ENCODE measurements at places on chromosomes 3 and 15. TPM values are rescaled to one million over a fixed set of nuclear protein-coding genes. Genes with fewer than 3 reads are reported as not detected.

- no peak for DNase-seq
These were observed 7.9 kb upstream of the FBXO22 start for GRCh38 chr15:75895731-75896130.

GRCh38 chr3:59675495-59675894 lies 625.7 kb upstream of the CFAP20DC start:
- no peak for DNase-seq

DNA sequence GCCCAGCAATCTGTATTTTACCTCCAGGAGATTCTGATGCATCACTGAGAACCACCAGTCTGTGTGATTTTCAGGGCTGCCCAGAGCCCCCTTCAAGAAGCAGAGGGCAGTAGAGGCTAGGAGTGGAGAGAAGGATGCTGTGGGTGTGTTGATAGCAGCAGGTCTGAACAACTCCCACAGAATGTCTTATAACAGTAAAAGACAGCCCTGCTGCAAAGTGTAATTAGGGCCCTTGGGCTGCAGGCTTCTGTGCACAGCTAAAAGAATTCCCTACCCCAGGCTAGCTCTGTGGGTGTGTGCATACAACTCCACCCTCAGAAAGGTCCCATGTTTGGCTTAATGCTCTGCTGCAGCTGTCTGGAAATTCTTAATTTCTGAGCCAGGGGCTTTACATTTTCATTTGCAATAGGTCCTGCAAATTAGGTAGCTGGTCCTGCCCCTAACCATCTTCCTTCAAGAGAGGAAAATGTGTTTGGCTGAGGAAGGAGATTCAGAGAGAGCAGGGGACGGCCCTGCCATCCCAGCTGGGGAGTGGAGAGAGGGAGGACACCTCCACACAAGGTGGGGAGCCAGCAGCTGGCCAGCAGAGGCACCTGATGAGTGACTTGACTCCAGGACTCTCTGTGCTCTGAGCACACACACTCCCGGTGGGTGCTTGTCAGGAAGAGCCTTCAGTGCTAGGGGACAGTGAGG lies 43.2 kb upstream of the RAB6B start:
- DNase-seq = peak; percentile 77

DNA sequence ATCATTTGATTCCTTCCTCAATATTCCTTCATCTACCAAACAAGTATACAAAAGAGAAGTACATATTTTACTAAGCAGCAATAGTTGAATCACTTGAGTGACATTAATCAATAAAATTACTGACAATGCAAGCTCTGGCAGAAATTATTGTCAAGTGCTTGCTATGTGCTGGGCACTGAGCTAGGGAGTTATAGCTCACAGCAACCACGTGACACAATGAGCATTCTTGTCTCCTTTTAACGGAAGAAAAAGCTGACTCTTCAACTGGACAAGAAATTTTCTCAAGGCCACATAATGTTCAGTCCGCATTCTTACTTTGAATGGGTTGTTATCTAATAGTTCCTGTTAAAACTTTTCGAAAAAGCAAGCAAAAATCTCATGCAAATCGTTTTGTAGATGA lies 500.1 kb downstream of the PYDC2 start:
- no peak for DNase-seq

- DNase-seq = no peak
These were observed 779.6 kb upstream of the ARPP21 start for GRCh38 chr3:34859746-34860145.

GRCh38 chr3:126137490-126138130 lies 42.8 kb downstream of the ALDH1L1 start:
- DNase-seq = no peak

The EIF2A gene
- 146 TPM for total RNA-seq

DNA sequence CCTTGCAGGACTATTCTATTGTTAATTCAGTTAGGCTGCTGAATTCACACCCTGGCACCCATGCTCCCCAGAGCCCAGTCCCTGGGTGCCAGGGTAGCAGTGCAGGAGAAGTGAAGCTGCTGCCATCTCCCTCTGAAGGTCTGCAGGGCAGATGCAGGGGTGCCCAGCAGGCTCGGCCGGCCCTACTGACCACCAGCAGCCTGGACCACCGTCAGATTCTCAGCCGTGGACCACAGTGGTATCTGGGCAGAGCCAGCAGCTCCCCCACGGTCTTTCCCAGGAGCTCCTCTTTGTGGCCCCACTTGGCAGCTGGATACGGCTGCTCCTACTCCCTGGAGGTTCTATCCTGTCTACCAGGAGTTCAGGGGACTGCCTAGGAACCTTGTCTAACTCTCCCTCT lies 46.8 kb downstream of the ALDH1L1 start:
- DNase-seq = peak; percentile 58

The CYP8B1 gene
- not detected for total RNA-seq

The AADACL2 gene
- 0.49 TPM for total RNA-seq

- DNase-seq = no peak
These were observed 9.4 kb downstream of the TP53BP1 start for GRCh38 chr15:43483297-43484128.

DNA sequence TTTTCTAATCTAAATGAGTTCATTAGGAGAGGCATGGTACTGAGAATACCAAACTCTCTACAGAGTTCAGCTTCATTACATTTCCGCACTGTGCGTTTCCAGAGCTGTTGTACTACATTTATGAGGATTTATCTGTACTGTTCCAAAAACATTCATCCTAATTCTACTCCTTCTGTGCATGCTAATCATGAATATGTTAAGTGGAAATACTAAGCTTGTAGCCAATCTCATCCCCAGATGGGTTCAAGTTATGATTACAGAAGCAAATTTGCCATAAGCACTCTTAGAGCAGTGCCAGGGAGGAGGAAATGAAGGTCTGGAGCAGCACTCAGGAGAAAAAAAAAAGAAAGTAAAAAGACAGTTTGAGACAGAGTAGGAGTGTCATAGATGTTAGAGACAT lies 544.3 kb downstream of the GBE1 start:
- DNase-seq = no peak

DNA sequence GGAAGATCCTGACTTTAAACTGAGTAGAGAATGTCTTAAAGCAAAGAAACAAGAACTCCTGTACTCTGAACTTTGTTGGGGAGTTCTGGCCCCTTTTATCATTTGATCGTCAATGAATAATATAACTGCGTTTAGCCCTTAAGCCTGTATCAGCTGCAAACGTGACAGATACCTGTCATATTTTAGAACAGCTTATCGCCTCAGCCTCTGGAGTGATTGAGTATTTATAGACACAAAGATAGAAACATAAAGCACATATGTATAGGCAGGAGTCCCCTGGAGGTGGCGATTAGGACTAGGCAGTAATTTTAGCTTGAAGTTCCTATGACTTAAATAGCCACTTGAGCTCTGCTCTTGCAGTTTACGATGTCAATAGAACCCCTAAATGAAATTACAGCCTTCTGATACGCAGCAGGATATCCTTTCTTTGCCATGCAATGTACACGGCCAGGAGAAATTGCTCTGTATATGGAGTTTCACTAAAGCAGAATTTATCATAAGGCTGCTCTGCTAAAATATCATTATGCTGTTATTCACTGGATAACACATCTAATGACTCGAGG lies 321.8 kb downstream of the TIGIT start:
- DNase-seq = no peak
